ENCODE measurements at places on chromosomes 12 and 14. TPM values are rescaled to one million over a fixed set of nuclear protein-coding genes. Genes with fewer than 3 reads are reported as not detected.

DNA sequence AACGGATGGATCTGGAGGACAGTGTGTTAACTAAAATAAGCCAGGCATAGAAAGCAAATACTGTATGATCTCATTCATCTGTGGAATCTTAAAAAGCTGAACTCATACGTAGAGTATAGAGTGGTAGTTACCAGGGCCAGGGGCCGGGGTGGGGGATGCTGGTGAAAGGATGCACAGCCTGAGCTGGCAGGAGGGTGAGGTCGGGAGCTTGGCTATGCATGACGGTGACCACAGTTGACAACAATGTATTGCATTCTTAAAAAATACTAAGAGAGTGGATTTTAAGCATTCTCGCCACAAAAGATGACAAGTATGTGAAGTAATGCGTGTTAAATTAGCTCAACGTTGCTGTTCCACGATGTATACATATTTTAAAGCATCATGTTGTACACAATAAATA lies 351.3 kb downstream of the TMEM121 start:
- no peak for DNase-seq

DNA sequence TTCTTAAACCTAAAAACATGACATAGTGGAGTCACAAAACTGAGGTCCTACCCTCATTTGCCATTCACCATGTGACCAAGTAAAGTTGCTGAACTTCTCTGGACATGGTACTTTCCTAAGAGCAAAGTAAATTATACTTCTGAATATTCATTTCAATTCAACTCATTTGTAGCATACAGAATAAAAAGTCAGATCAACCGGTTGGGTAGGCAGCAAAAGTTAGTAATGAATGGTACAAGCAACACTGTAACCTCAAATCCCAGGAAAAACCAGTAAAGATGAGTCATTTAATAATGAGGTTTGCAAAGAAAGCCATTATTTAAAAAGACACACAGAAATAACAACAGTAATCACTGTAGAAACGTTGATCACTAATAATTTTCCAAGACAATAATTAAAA lies 8.7 kb downstream of the POLE2 start:
- DNase-seq = no peak

DNA sequence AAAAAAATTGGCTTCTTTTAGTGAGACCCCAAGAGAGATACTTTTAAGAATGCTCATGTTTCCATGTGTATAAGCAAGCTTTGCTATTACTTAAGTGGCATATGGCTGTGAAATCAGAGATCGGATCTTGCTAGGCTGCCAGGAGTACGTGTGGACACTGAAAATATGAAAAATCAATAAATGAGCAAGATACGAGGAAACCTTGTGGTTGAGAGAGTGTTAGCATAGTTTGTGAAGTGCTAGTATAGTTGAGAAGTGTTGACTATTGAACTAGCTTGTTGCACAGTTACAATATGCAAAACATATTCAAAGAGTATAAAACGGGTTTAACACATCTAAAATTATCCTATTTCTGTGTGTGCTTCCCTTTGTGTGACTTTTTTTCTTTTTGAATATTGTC lies 230.9 kb upstream of the NOVA1 start:
- no peak for DNase-seq

DNA sequence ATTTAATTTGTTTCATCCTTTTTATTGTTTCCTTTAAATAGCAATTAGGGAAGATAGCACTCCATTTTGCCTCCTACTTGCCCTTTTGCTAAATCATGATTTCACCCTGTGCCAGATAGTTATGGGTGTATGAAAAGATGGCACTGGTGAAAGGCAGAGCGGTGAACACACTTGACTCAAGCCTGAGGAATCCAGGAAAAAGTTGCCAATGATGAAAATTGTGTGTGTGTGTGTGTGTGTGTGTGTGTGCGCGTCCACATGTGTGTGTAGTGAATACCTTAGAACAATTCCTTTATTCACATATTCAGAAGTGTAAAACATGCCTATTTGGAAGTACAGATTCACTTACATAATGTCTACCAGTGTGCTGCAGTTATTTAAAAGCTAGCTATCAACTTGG lies 123.8 kb downstream of the PTCSC3 start:
- DNase-seq = no peak

DNA sequence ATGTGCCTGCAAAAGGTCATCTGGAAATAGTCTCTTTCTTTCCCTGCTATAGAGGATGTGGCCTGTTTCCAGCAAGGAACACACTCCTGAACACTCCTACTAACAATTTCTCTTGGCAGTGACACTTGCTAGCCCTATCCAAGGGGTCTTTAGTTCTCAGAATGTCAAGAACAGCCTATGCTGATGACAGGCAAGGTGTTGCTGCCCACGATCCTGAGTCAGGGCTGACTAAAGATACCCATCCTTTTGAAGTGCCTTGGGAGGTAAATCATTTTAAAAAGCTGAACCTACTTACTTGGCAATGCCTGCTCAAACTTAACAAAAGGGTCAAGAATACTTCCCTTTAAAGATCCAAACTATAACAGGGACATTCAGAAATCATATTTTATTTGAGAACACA lies 1146.4 kb downstream of the VRK1 start:
- no peak for DNase-seq

RDH16 gene
- 0.08 TPM for polyA plus RNA-seq

ZBTB42 gene
- polyA plus RNA-seq = 2.6 TPM

CABP1 gene
- 0.15 TPM for polyA plus RNA-seq

All from A549 (cell line).